ENCODE measurements at places on chromosomes 12 and 14.

- no peak for DNase-seq
These were observed 47.1 kb downstream of the SERPINA3 start for GRCh38 chr14:94659256-94659655.

DNA sequence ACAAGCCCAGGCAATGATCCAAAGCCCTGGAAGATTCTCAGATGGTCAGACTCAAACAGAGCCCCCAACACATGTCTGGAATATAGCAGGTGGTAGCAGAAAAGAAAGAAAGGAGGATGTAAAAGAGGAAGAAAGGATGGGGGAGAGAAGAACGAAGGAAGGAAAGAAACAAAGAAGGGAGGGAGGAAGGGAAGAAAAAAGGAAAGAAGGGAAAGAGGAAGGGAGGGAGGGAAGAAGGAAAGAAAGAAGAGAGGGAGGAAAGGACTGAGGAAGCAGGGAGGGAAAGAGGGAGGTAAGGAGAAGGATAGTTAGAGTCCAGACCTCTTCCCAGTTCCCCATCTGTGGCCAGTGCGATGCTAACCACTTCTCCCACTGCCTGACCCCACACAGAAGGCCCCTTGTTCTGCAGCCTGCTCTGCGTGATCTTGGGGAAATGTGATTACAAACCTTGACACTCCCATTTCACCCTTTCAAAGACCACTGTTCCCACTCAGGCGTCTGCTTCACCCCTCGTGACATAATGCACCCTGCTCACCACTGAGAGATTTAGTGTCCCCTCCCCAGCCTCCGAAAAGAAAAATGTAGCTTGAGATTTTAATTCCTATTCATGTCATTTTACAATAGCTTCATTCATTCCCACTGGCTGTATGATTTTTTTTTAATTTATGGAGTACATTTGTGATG is 357.9 kb downstream of the BCL11B start:
- no peak for DNase-seq

DNA sequence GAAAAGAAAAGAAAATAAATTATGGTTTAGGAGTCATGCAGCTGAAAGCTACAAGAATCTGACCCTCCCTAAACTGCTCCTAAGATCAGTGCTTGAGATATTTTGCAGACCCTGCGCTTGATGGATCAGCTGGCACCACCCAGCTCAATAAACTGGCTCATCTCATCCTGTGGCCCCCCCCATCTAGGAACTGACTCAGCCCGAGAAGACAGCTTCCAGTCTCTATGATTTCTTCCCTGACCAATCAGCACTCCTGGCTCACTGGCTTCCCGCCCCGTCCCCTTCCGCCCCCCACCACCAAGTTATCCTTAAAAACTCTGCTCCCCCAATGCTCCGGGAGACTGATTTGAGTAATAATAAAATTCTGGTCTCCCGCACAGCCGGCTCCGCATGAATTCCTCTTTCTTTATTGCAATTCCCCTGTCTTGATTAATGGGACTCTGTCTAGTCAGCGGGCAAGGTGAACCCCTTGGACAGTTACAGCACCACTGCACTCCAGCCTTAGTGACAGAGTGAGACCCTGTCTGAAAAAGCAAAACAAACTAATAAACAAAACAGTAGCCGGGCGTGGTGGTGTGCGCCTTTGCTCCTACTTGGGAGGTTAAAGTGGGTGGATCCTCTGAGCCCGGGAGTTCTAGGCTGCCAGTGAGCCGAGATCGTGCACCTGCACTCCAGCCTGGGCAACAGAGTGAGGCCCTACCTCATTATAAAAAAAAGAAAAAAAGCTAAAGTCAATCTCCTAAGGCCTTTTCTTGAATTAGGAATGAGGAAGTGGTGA is 24.5 kb upstream of the SPTLC2 start:
- DNase-seq: peak; percentile 38

- DNase-seq: no peak
These were observed 234.4 kb upstream of the PWP1 start for GRCh38 chr12:107451246-107451645.

GRCh38 chr12:54337280-54337842 is 12.4 kb downstream of the COPZ1 start:
- no peak for DNase-seq
